Hepatic stellate cell (primary cell): ENCODE measurements at places on chromosomes 5 and 9.
A peak's percentile ranks its signal among the peaks of the same experiment; 100 is the strongest.

DNA sequence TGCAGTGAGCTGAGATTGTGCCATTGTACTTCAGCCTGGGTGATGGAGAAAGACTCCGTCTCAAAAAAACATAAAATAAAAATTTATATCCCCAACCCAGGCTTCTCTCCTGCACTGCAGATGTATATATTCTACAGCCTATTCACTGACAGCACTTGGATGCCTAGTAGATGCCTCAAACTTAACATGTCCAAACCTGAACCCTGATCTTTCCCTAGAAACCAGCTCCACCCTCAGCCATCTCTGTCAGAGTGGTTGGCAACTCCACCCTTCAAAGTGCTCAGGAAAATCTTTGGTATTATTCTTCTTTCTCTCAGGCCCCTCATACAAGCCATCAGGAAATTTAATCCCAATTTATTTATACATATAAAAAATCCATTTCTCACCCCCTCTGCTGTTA is 36.9 kb upstream of the TXN start:
- DNase-seq: no peak

DNA sequence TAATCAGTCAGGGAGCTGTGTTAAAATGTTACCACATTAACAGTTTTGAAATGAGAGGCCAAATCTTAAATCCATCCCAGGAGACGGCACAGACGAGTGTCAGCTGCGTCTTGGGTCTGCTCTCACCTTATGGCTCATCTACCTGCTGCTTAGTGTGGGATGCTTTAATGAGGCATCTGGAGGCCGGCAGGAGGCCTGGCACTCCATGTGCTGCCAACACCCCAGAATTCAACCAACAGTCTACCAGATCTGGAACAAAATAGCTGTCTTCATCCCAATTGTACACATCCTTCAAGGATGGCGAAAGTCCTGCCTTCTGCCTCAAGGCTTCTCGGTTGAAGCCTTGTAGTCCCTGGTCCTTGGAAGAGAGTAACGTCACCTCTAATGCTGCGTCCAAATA is 12.0 kb downstream of the PRKACG start:
- DNase-seq: no peak

GRCh38 chr5:116375926-116376325 is 198.7 kb downstream of the SEMA6A start:
- no peak for DNase-seq

- no peak for DNase-seq
Observed at GRCh38 chr5:144368556-144368955, 197.9 kb downstream of the KCTD16 start.

DNA sequence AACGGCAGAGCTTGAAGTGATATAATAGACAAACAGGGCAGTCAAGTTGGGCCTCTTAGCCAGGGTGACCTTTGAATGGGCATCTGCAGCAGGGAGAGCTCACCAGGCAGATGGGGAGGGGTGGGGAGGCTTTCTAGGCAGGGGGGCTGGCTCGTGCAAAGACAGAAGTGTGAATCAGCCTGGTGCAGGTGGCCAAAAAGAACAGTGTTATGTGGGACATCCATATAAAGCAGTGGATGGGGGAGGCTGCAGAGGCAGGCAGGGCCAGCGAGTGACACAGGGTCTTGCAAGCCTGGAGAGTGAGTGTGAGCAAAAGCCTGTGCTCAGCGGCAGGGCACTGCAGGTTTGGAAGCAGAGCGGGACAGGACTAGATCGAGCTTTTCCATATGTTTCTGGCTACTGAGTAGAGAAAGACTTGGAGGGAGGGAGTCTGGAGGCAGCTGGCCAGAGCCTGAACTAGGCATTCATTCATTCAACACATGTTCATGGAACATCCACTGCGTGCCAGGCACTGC is 14.2 kb upstream of the TTLL11 start:
- DNase-seq: no peak

GRCh38 chr5:181198905-181199519 is 6.0 kb downstream of the TRIM7 start:
- no peak for DNase-seq

GRCh38 chr5:160835376-160835775 is 16.6 kb downstream of the ATP10B start:
- no peak for DNase-seq

DNA sequence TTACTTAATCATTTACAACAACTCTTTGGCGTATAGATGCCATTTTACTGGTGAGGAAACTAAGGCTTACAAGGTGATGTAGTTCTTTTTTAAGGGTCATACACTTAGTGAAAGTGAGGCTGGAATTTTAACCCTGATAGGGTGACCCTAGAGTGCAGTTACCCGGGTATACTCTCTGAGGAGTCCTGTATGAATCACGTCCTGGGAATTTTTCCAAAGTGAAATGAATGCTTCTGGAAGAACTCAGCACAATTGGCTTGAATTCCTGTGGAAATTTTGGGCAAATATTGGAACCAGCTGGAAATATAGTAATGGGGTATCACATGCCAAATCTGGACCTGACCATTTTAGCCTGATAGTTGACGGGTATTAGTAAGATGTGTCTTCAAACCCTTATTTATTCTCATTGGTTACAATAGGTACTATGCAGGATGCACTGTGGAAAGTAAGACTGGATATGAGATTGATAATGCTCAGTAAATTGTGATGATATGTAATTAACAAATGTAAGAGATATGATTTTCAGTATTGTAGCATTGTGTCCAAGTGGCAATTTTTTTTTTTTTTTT is 14.8 kb downstream of the SUB1 start:
- peak; percentile 71 for DNase-seq

- DNase-seq: no peak
Observed at GRCh38 chr5:168076561-168076991, 214.9 kb upstream of the WWC1 start.

- peak; percentile 40 for DNase-seq
Observed at GRCh38 chr5:142151436-142152383, 43.1 kb downstream of the NDFIP1 start.

GRCh38 chr5:82858151-82859025 is 218.8 kb downstream of the TMEM167A start:
- no peak for DNase-seq

DNA sequence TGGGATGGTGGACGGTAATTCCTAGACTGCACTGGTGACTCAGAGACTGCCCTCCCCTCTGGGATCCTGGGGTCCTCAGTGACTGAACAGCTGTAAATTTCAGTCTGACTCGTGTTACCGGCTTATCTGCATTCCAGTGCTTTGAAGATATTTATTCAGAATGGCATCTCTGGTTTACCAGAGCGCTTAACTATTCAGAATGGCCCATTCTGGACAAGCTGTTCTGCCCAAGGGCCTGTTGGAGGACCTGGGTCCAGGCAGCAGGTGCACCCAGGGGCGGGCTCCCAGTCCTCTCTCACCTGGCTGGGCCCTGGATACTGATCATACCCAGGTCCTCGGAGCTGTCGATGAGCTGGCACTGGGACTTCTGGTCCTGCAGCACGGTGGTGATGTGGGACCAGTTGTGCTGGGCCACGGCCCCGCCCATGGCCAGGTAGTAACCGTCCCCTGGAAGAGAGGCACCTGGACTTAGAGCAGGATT is 48.0 kb downstream of the SARDH start:
- no peak for DNase-seq

- peak; percentile 61 for DNase-seq
Observed at GRCh38 chr5:10836986-10837385, 76.0 kb upstream of the DAP start.

DNA sequence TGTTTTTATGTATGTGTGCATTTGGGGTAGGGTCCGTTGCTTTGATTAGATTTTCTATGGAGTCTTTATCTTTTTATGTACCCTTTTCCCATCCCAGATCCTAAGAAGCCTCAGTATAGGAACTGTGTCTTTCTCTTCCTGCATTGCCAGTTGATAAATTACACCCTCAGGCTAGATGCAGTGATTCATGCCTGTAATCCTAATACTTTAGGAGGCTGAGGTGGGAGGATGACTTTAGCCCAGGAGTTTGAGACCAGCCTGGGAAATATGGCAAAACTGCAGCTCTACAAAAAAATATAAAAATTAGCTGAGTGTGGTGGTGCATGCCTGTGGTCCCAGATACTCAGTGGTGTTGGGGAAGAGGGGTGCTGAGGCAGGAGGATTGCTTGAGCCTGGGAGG is 40.2 kb downstream of the NLN start:
- no peak for DNase-seq

DNA sequence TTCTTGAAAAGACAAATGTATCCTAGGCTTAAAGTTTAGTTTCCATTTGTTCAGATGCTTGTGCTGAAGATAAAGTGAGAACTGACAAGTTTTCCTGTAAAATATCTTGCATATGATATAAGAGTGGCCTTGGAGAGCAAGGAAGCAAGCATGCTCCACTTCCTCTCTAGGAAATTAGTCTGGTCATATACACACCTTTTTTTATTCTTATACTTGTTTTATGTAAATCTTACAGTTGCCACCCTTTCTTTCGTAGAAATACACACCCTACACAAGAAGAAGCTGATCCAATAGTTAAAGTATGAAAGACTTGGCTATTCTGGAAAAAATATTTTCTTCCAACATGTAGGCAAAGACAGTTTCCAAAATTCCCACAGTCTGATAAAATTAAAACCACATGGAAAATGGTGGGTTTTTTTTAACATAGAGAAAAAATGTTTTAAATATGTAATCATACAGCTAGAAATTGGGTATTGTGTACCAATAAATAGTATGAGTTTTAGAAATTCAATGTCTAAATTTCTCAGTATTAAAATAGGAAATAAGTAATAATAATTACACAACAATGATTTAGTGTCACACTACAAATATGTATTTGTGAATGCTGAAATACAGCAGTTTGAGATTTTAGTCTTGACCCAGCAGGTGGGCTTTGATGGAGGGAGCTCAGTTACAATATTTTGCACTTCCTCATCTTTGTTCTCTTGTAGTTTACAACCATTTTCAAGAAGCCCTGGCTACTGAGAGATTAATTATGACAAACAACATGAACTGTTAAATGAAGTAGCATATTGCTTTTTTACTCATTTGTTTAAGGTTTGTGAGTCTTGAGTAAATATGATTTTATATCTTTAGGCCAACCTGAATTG is 185.7 kb upstream of the GNA14 start:
- no peak for DNase-seq

- no peak for DNase-seq
Observed at GRCh38 chr5:55847837-55848236, 3.3 kb upstream of the IL31RA start.
